ENCODE measurements at places on chromosomes 2 and 18.

DNA sequence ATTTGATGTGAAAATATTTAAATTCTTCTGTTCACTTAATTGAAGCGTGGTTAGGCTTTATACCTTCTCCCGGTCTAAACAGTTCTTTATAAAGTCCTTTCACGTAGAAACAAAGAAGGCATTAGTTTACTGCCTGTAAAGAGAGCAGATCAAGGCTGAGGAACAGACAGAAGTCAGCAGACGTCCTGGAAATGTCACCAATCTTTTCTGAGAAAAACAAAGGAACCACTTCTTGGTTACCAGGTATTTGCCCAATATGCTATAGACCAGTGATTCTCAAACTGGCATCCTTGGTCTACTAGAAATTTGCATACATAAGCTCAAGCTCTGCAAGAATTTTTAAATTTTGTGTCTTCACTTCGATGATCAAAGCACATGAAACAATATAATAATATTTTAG lies 89.2 kb upstream of the STK17B start:
- no peak for DNase-seq

- DNase-seq: no peak
Measured at GRCh38 chr2:227818675-227819397, 5.2 kb downstream of the CCL20 start.

GRCh38 chr2:119792907-119793312 lies 33.2 kb downstream of the PTPN4 start:
- no peak for DNase-seq

GRCh38 chr2:218448934-218449333 lies 30.0 kb downstream of the VIL1 start:
- no peak for DNase-seq

DNA sequence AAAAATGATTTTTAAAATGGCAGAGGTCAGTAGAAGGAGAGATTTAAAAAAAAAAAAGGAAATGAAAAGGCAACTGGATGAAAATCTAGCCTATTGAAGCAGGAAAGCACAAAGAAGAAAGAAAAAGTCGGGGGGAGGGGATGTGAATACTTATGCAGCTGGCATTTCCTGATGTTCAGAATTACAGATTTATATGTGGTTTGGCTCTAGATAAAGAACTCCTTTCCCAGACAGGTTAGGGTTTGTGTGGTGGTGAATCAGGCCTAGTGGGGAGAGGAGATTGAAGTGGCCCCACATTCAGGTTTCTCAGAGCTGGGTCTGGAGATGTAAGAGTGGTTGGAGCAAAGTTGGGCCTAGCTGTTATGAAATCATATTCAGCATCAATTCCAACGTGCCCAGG lies 394.4 kb downstream of the FIGN start:
- no peak for DNase-seq

DNA sequence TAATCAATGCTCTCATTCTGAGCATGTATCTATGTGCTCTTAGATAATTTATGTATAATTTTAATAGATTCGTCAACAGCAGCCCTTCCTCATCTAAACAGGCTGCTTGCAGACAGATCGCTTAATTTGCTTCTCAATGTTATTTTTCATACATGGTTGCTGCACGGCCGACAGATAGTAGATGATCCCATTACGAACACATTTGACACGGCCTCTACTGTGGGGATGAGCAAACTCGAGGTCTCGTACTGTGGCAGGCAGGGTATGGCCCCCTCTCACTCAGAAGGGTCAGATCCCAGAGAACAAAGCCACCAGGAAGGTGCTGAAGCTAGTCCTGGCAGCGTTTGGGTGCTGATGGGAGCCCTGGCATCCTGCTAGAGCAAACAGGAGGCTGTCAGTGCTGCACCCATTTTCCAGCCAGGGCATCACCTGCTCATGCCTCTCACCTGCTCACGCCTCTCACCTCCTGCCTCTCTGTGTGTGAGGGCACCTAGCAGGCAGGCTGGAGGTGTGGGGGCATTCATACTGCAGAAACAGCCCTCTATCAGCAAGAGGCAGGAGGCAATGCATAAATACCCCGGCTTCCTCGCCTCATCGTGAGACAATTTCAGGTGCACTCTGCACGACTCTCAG lies 80.0 kb downstream of the KLHL29 start:
- no peak for DNase-seq

DNA sequence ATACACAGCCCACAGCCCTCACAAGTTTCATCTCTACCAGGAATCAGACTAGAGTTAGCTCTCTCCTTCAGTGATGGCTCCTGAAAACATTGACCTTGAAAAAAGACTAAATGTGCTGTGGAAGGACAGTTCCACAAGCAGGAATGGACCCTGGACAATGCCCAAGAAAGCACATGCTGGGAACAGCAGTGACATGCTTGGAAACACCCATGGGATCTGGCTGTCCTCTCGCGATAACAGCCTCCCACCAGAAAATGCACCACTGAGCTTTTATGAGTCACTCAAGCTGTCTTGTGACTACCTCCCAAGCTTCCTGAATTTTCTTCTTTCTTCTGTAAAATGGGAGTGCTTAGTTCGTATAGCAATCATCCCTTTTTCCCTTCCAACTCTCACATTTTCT lies 269.2 kb downstream of the LRATD1 start:
- no peak for DNase-seq

DNA sequence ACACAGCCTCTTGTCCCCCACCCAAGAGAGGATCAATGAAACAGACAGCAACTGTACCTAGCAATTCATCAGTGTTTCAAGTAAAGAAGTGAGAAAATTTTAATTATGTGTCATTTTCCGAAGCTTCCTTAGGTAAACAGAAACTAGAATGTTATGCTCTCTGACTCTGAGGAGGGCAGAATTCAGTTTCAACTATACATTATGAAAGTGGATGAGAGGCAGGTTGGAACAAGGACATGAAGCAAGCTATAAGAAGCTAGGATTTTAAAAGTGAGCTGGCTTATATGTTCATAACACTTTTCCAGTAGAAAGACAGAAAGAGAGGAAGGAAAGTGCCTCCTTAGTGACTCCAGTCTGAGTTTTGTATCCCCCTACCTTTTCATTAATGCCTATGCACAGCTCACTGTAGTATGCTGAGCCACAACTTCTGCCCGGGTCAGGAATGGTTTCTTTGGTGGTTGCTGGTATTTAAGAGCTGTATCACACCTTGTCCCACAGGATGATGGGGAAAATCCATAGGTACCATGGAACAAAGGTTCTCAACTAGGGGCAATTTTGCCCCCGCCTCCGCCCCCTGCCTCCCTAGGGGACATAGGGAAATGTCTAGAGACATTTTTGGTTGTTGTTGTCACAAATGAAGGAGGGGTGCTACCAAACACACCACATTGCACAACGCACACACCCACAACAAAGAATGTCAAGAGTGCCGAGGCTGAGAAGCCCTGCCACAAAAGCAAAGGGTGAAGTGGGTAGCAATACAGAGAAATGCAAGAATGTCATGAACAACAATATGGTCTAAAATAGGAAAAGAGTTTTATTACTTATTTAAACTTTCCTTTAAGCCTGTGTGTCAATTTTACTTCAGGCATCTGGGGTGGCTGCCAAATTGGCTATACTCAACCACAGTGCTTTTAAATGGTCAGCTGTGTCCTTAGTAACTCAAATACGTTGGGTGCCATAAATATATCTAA lies 161.0 kb upstream of the ZFP36L2 start:
- no peak for DNase-seq

GRCh38 chr2:28515176-28515751 lies 19.4 kb downstream of the PLB1 start:
- DNase-seq: no peak

All from stimulated activated CD8-positive, alpha-beta memory T cell treated with anti-CD3 and anti-CD28 coated beads, Interleukin-4, amount 100 ng/mL, for 4 hours (primary cell).